ENCODE measurements at places on chromosomes 5 and 9.

GRCh38 chr5:135089912-135090311 is 55.9 kb upstream of the PITX1 start:
- no peak for DNase-seq

- DNase-seq, result no peak
Measured at GRCh38 chr5:144102361-144102760, 68.1 kb downstream of the YIPF5 start.

GRCh38 chr5:44860267-44860666 is 51.5 kb downstream of the MRPS30 start:
- no peak for DNase-seq

DNA sequence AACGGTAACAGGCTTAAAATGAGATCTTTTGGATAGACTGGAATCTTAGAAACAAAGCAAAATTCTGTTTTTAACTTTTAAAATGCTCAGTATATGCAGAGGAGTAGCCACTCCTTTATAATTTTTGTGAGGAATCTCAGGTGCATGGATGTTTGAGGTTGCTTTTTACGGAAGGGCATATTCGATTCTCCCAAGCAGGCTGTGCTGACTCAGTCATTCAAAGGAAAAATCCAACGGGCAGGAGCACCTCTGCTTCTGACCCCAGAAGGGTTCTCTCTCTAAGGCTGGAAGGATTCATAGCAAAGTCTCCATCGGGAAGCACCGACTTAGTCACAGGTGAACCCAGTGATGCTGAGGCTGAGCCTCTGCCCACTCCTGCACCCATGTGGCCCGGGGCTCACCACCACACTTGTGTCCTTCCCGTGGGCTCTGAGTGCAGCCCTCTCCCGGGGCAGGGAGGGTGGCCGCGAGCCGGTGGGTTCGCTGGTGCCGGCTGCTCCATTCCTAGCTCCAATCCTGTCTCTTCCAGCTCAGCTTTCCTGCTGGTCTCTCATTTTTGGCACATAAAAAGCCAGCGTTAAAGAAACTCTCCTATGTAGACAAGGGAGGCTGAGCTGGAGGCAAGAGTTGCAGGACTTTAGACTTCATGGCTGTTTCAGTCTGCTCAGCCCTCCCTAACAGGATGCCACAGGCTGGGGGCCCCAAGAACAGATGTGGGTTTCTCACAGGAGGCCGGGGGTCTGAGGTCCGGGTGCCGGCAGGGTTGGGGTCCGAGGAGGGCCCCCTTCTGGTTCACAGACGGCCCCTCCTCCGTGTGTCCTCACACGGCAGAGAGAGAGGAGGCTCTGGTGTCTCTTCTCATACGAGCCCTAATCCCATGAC is 135.6 kb upstream of the LPCAT1 start:
- no peak for DNase-seq

DNA sequence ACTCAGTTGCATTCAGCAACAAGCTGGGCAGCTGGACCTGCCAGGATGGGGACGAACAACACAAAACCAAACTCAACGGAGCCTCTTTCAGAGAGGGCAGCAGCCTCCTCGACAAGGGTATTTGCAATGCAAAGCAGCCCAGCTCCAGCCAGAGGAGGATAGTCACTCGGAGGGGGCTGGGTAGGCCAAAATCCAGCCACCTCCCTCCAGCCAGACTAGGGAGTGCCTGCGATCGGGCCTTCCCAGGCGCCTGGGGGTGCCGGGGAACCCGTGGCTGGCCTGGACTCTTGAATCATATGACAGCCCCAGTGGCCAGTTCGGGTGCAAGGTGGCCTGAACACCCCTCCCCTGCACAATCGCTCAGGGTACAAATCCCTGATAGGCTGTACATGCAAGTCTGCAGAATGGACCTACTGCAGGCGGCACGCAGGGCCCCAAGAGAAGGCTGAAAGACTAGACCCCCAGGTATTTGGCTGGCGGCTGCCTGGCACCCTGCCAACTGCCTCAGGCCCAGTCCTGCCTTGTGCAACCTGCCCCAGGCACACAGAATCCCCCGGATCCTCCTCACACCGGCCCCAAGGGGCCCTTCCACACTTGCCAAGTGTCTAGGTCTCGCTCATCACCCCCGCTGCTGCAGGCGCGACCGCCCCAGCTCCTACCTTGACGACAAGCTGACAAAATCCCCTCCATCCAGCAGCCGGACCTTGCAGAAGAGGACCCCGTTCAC is 1.3 kb downstream of the EEIG1 start:
- peak; percentile 88 for DNase-seq

DNA sequence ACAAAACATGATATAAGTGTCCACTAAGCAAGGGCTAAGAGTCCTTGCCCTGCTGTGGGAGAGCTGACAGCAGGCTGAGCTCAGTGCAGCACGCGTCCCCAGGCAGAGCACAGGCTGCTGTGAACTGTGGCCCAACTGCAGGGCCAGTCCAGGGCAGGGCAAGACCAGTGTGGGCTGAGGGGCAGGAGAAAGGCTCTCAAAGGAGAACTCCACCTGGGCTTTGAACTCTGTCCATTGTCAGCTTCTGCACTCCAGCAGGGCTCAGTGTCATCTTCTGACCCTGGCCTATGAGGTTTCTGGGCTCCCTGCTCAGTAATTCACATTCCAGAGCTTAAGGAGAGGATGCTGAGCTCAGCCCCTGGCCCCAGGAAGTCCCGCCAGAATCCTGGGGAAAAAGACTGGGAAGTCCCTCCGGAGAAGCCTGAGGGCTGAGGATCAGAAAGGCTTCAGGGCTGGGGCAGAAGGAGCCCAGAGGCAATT is 37.4 kb downstream of the LHFPL2 start:
- DNase-seq, result peak; percentile 42

DNA sequence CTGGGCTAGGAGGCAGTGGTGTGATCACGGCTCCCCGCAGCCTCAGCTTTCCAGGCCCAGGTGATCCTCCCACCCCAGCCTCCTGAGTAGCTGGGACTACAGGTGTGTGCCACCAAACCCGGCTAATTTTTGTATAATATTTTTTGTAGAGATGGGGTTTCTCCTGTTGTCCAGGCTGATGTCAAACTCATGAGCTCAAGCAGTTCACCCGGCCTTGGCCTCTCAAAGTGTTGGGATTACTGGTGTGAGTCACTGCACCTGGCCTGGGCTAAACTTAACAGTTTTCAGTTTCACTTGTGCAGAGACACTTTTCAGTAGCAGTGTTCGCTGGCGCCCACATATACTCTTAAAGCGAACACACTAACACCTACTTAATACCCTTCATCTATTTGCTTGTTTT is 205.6 kb upstream of the ZNF608 start:
- no peak for DNase-seq

- no peak for DNase-seq
Measured at GRCh38 chr9:27414220-27414761, 109.8 kb upstream of the IFNK start.

GRCh38 chr9:126927419-126927818 is 12.8 kb downstream of the RALGPS1 start:
- no peak for DNase-seq

- no peak for DNase-seq
Measured at GRCh38 chr9:129201289-129201688, 23.2 kb upstream of the IER5L start.

GRCh38 chr9:132135456-132135855 is 26.4 kb upstream of the NTNG2 start:
- DNase-seq, result no peak

DNA sequence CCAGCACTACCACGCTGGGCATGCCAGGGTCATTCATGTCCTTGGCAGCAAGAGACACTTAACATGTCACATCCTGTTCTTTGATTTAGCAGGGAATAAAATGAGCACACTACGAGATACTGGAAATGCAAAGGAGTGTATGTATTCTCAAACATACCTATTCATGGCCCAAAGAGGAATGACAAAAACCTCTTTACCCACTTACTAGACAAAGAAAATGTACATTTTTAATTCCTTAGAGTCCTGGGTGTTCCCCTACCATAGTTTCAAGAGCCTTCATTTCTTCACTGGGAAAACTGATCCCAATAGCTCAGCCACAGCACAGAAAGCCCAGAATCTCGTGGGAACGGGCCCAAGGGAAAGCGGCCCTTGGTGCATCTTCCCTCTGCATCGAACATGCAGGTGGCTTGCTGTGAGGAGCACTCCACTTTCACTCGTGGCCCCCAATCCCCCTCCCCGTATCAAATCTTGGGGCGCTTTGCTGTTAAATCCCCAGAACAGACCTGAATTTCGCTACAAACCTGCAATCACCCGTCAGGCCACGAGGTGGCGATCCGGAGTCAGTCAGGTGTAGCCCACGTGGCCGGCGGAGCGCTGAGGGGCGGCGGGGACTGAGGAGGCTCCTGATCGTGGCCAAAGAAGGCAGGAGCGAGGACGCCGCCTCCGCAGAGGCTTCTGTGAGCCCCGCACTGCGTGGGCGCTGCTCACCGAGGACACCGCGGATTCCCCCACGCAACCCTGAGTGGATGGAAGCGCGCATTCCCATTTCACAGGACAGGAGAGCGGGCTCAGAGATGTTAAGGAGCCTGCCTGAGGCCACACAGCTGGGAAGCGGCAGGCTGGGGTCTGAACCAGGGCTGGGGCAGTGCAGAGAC is 91.4 kb downstream of the LMX1B start:
- DNase-seq, result peak; percentile 74

GRCh38 chr5:140794595-140795258 is at the start of gene PCDHA2:
PCDHA2 (plus strand) TSS chr5:140794852.
- peak; percentile 19 for DNase-seq

DNA sequence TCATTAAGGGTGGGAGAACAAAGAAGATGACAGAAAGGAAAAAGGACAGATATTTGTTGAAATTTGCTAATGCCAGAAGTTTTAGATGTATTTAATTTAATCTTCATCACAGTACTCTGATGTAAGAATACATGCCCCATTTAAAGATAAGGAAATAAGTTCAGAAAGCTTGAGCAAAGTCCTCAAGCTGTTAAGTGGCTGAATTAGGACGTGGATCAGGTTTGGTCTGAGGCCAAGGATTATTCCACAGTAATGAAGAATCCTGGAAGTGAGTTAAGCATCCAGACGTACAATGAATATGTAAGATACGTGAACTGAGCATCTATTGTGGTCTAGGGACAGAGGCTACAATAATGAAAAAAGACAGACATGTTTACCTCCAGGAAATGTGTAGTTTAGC is 671.3 kb downstream of the PRELID2 start:
- DNase-seq, result no peak

- no peak for DNase-seq
Measured at GRCh38 chr5:168062239-168062638, 229.2 kb upstream of the WWC1 start.

- DNase-seq, result peak; percentile 62
Measured at GRCh38 chr5:140324041-140324600, 21.2 kb upstream of the PFDN1 start.

DNA sequence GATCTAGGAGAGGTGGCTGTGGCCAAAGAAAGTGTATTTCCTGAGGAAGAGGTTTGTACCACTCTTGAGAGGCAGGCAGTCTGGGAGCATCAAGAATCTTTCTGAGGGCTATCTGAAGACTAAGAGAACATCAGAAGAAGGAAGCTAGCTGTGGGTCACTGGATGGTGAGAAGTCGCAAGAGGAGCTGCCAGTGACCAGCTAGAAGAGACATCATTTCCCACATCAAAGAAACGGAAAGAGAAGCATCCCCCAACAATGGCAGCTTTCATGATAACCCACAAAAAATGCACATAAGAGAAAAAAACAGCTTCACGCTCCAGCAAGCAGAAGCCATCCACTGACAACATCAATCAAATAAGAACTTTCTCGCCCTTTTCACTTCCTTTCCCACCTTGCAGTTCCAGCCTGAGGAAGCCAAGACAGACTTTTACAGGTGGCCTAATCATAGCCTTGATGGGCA is 25.0 kb upstream of the CEP78 start:
- no peak for DNase-seq

- no peak for DNase-seq
Measured at GRCh38 chr9:27467486-27467885, 56.6 kb upstream of the IFNK start.

DNA sequence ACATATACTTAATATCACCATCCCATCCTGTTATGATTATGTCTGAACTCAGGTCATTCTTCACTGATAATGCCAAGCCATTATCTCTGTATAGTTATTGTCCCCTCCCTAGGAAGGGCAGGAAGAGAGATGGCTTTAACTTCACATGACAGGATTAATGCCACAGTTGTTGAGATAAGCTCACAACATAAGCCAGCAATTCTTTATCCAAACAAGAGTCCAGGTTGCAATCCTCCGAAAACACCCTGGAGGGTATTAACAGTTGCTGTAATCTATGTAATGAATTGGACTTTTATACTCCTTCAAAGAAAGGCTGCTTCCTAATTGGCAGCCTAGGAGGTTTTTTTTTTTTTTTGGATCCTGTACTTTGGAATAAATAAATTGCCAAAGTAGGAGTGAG is 779.4 kb downstream of the SEMA5A start:
- DNase-seq, result no peak

- no peak for DNase-seq
Measured at GRCh38 chr5:154479944-154480750, 2.1 kb upstream of the HAND1 start.

DNA sequence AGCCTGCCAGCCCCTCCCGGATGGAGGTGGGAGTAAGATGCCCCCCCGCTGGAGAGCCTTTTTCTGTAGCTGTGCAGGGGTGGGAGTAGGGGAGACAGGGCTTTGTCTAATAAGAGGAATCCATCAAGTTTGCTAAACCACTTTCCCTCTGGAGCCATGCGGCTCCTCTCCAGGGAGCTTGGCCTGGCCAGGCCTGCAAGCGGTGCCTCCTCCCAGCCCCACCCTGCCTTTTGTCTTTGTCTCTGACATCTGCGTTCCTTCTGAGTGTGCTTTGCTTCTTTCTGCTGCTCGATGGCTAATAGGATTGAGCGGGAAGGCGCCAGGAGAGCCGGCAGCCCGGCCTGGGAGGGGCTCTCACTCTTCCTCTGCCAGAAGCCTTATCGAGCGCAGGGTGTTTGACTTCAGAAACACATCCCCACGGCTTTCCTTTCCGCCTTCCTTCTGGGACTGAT is 26.7 kb upstream of the FCN1 start:
- peak; percentile 29 for DNase-seq

DNA sequence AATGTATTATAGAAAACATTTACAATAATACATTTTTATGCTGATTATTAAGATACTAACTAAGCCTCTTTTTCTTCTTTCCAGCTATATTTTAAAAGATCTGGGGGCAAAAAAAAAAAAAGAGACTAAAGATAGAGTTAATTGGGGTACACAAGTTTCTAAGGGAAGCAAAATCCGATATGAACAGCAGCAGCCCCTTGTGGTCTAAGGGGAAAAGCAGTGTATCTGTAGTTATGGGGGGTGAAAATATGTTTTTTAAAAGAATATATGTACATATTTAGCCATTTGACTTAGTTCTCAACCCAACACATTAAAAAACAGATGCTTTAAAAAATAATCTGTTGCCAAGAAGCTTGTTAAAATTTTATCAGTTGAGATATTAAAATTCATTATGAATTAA is 134.3 kb upstream of the POU5F2 start:
- no peak for DNase-seq

DNA sequence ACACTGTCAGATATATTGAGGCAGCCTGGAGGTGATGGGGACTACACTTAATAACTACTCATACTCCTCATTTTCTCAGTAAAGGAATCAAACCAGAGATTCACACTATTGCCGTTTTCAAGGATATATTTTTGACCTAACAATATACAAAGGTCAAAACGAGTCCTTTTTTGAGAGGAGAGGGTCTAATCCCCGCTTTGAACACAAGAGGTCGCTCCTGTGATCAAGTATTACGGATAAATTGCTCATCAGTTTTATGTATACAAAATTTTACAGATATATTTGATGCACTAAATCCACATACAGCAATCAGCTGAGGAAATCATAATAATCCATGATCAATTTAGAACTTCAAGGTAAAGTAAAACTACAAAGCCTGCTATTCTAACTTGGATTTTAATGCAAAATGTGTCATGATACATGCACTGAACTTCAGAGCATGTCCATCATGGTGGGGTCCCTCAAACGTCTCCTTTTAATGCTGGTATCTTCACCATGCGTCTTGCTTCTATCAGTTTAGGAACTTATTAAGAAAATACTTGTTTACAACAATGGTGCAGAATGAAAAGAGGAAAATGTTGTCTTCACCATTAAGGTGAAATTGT is 2.5 kb upstream of the ISL1 start:
- DNase-seq, result peak; percentile 48
